ENCODE measurements at places on chromosomes 2 and 18.

GRCh38 chr2:28411166-28411755, 18.6 kb downstream of the FOSL2 start:
- DNase-seq, result no peak

- no peak for DNase-seq
Observed at GRCh38 chr2:230899287-230899686, 25.8 kb downstream of the GPR55 start.

DNA sequence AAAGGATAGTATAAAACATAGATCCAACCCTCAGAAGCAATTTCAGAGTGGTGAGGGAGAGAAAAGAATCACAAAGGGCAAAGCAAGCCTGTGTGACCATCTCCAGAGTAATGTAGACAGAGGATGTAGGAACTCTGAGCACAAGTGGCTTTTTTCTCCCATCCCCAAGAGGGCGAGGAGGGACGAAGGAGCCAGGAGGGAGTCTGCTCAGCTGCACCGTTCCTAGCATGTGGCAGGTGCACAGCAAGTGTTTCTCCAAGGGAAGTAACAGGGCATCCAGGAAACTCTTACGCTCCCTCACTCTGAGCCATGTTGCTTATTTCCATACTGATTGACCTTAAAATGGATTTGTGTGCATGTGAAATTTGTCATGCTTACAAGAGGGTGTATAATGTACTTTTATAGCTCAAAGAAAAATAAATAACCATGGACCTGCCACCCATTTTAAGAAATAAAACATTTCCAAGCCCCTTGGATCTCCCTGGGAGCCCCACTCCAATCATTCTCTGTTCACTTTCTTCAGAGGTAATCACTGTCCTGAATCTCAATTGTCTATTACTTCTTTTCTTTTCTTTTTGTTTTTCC, 37.8 kb upstream of the SEC11C start:
- DNase-seq, result no peak

- DNase-seq, result no peak
Observed at GRCh38 chr2:238576674-238577073, 149.9 kb downstream of the ASB1 start.

GRCh38 chr2:45379399-45380087, 231.5 kb downstream of the SRBD1 start:
- no peak for DNase-seq

DNA sequence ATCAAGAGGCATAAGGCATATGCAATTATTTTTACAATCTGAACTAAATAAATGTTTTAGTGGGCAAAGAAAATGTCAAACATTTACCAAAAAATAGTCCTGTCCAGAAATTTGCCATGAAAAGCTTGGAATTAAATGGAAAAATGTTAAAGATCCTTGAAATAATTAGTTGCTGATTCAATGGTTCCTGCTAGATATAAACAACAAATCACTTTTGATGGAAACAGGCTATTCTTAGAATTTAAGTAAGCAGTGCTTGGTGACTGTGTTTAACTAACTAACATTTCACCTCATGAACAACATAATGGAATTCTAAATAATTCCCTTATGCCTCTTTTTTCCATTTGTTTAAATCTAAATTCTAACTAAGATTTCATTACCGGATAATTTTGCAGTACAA, 3.9 kb downstream of the RND3 start:
- DNase-seq, result no peak

DNA sequence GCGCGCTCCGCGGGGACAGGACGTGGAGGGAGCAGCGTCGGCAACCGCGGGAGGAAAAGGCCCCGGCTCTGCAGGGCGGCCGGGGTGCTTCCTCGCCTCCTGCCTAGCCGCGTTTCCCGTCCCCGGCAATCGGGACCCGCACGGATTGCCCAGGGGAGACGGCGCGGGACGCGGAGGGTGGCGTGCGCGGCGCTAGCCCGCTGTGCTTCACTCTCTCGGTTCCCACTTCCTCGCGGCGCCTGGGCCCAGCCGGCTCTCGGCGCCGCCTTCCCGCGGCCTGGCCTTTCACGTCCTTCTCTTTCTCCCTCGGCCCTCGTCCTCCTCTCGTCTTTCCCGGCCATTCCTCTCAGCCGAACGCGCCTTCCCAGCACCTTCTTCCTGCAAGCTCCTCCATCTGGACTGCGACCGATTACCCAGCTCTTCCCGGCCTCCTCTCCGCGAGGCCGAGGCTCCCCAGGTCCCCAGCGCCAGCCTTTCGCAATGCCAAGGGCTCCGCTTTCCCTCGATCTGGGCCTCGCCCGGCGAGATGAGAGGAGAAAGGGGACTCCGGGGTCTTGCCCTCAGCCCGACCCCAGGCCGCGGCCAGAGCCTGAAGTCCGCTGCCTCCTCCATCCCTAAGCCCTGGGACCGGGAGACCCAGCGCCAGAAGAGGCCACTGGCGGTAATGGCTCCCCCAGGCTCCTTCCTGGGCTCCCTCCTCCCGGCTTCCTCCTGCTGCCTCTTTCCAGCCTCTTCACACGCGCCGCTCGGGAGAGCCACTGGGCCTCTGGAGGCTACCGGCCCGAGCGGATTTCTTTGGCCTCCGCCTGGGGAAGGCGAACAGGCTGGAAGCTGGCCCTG, 34.3 kb upstream of the ATP6V1B1 start:
- DNase-seq, result peak; percentile 22

GRCh38 chr2:187982668-187983067, 309.0 kb upstream of the GULP1 start:
- DNase-seq, result no peak

- DNase-seq, result no peak
Observed at GRCh38 chr2:217736776-217737550, 265.8 kb downstream of the TNS1 start.

DNA sequence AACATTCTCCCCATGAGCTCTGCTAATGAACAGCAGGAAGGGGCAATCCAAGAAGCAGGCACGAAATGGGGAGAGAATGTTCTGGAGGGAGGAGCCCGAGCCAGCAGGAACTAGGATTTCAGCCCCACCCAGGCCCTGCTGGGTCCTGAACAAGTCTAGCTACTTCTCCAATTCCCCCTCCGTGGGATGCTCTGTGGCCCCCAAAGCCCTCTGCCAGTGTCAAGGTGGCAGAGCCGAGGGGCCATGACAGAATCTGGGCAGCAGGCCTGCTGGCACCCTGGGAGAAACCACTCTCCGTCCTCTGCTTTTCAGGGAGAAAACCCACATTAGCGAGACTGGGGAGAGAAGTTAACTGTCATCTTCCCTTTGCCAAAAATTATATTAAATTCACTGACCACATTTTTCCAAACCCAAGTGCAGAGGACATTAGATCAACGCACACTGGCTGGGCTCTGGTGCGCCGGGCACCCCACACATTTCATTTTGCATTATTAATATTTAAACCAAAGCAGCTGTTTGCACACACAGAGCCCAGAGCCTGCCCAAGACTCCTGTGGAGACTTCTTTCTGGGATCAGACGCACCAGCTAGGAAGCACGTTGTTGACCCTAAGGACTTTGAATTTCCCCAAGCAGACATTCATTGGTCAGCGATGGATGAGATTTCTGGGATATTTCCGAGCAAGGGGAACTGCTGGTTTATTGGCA, 80.2 kb upstream of the PKDCC start:
- DNase-seq, result no peak

DNA sequence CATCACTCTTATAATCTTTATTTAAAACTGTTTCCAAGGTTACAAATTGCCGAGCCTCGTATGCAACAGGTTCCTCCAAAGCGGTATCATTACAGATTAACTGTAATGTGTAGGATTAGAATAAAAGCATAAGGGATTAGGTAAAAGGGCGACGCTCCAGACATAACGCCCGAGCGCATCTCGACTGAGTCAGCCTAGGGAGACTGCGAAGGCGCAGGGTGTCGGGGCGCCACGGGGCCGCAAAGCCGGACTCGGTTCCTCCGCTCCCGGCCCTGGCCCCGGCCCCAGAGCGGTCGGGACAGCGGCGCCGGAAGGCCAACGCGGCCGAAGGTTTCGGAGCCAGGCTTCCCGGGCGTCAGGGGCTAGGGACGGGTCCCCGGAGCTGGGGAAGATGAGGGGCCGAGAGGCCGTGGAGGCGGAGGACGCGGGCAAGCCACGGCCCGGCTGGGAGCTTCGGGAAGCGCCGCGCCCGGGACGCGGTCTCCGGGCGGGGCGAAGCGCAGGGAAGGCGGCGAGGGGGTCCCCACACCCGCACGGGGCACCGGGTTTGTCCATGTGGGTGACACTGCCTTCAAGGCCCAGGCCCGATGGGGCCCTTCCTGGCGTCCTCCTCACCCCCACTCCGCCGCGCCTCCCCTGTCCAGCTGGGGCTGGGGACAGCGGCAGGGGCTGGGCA, 12.9 kb upstream of the SIX3 start:
- no peak for DNase-seq

DNA sequence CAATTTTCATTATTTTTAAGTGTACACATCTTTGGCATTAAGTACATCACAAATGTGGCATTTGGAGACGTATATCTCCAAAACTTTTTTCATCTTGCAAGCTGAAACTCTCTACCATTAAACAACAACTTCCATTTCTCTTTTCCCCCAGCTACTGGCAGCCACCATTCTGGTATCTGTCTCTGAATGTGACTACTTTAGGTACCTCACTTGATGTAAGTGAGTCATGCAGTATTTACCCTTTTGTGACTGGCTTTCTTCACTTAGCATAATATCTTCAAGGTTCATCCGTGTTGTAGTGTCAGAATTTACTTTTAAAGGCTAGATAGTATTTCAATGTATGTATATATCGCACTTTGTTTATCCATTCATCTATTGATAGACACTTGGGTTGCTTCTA, 17.0 kb downstream of the BABAM2 start:
- DNase-seq, result no peak

DNA sequence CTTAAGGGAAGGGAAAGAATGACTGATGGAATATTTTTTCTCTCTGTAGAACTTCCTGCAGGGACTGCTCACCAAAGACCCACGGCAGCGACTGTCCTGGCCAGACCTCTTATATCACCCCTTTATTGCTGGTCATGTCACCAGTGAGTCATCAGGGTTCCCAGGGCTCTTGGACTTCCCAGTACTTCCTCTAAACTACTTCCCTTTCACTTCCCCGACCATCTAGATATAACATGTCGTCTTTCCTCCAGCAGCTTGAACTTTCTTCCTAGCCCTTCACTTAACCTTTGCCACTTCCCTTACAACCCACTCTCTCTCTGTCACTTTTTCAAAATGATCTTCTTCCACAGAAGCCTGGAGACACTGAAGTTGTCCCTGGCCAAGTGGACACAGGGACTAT, 7.2 kb downstream of the STK36 start:
- peak; percentile 21 for DNase-seq

GRCh38 chr2:71618327-71619113, 165.2 kb downstream of the DYSF start:
- DNase-seq, result peak; percentile 20

DNA sequence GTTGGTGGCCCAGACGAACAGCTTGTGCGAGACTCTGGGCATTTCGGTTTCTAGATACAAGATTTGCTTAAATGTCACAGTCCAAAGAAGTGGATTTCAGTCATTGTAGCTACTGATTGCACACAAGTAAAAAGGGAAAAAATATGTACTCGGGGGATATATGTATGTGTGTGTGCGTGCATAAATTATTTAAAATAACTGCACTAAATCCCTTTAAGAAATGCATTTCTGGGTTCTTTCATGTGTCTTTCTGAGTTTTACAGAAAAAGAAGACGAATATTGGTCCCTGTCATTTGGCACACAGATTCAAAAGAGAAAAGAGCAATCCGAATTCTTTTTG, 2.1 kb upstream of the EPHA4 start:
- no peak for DNase-seq

DNA sequence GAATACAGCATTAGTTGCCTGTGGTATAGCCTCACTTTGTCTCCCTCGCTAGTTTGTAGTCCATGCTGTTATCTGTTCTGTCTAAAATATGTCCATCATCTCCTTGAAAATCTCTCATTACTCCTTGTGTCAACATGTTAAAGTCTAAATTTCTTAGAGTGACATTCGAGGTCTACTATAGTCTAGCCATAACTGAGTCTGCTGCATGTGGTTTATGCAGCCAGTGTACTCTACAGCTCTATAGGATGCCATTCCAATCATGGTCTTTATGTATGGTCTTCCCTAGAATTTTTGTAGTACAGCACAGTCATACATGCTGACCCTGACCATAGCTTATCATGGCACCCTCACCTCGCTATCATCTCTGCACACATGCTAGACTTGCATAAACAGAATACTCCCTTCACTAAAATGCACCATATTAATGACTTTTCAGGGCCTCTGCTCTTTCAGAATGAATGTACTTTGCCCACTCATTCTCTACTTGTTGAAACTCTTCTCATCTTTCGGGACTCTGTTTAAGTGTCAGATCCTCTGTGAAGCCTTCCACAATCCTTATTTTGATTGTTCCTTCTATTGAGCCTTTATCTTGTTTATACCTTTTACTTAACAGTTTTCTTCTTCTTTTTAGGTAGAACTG, 12.8 kb downstream of the TANK start:
- DNase-seq, result no peak

DNA sequence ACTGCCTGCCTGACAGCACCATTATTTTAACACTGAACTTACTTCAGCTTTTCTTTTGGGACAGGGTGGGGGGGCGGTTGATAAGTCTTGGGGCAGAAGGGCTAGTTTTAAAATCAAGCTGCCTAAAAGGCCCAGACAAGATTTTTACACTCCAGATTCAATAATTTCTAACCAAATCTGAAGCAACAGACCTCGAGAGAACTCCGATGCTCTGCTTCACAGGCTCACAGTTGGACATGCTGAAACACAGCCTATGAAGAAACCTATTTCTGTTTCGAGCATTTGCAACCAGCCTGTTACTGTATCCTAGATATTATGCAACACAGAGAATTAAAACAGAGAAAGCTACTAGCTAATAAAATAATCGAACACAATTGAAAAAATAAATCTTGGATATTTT, 1.3 kb upstream of the MYT1L start:
- no peak for DNase-seq

GRCh38 chr2:191297033-191297432, 51.8 kb downstream of the MYO1B start:
- DNase-seq, result no peak

DNA sequence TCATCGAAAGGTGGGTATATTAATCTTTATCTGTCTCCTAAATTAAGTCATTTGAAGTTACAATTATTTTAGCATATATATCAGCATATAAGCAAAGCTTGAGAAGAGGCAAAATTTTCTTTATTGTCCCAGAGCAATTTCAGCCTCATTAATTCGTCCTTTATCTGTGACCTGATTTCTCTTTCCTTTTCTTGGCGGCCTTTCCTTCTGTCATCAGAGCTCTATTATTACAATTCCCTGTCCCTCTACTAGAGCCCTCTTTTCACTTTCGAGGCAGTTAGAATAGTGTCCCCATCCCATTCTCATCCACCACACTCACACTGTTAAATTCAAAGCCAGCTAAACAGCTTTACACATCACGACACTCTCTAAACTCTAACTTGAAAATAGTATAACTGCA, 1293.2 kb upstream of the FAM98A start:
- DNase-seq, result no peak

DNA sequence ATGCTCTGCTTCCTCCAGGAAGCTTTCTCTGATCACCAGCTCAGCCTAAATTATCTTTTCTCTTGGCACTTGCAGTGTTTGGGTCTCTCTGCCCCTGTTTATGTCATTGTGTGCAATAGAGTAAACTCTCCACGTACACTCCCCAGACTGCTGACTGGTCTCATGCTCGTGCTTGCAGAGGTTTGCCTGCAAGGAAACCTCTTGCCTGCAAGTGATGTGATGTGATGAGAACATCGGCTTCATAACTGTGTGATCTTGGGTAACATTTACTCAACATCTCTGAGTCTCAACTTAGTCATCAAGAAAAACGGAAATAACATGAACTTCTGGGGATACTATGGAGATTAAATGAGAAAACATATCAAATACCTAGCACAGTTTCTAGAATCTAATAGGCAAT, 92.3 kb downstream of the BIN1 start:
- DNase-seq, result no peak

- DNase-seq, result no peak
Observed at GRCh38 chr2:36731941-36732672, 35.6 kb downstream of the VIT start.

- peak; percentile 91 for DNase-seq
Observed at GRCh38 chr18:12307701-12308385, at the start of gene TUBB6. TUBB6 (plus strand) TSS chr18:12308241; CDS start chr18:12308293, 52 bp downstream.
